ENCODE measurements at places on chromosomes 13 and 19.

DNA sequence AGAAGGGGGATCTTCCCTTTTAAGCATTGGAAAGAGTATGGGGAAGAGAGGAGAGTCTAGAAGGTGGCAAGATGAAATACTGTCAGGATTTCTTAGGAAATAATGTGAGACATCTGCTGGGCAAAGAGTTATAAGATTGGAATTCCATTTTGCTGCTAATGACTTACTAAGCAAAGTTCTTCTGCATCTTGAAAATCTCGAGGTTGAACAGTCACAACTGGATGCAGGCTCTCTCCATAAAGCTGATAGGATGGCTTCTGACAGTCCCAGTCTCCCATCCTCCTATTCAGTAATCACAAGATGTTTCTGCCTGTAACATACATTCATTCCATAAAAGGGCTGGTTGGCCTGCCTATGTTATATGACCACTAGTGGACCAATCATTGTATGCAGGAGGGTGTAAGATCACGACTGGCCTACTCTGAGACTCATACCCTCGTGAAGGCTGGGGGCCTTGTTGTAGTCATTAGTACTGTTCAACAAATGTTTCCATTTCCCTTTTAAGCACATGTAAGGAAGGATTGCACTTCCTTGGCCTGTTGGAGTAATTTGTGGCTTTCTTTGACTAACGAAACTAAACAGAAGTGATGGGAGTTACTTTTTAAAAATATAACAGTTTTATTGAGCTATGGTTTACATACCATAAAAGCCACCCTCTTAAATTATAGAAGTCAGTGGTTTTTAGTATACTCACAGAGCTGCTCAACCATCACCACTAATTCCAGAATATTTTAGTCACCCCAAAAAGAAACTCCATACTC lies 45.0 kb upstream of the TDRD3 start:
- no peak for DNase-seq

GRCh38 chr13:102692491-102692826 lies 2.4 kb downstream of the METTL21C start:
- DNase-seq = no peak

GRCh38 chr13:94248454-94249228 lies 230.8 kb downstream of the DCT start:
- no peak for DNase-seq

DNA sequence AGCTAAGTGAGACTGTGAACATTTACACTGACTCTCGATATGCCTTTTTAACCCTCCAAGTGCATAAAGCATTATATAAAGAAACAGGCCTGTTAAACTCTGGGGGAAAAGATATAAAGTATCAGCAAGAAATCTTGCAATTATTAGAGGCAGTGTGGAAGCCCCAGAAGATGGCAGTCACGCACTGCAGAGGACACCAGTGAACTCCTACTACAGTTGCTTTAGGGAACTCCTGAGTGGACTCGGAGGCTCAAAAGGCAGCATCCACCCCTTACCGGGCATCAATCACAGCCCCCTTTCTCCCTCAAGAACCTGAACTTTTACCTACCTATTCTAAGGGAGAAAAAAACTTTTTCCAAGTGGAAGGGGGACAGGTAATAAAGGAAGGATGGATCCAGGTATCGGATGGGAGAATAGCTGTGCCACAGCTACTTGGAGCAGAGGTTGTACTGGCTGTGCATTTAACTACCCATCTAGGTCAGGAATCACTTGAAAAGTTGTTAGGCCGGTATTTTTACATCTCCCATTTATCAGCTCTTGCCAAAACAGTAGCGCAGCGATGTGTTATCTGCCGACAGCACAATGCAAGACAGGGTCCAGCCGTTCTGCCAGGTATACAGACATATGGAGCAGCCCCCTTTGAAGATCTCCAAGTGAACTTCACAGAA lies 80.1 kb downstream of the ZNF486 start:
- DNase-seq = peak; percentile 18

GRCh38 chr19:5397804-5398692 lies 57.2 kb upstream of the ZNRF4 start:
- DNase-seq = peak; percentile 3

GRCh38 chr13:66265371-66265770 lies 964.8 kb downstream of the PCDH9 start:
- DNase-seq = no peak

DNA sequence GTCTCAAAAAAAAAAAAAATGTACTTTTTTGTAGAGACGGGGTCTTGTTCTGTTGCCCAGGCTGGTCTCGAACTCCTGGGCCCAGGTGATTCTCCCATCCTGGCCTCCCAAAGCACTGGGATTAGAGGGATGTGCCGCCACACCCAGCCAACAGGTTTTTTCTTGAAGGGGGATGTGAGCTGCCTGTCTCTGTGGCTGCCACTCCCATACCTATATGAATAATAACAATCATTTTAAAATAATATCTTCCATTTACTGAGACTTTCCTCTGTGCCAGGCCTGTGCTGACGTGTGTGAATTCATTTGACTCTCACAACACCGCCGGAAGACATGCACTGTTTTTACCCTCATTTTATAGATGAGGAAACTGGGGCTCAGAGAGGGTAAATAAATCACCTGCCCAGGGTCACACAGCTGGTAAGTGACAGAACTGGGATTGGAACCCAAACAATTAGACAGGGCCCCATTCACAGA lies 7.2 kb upstream of the BCL3 start:
- peak; percentile 45 for DNase-seq

DNA sequence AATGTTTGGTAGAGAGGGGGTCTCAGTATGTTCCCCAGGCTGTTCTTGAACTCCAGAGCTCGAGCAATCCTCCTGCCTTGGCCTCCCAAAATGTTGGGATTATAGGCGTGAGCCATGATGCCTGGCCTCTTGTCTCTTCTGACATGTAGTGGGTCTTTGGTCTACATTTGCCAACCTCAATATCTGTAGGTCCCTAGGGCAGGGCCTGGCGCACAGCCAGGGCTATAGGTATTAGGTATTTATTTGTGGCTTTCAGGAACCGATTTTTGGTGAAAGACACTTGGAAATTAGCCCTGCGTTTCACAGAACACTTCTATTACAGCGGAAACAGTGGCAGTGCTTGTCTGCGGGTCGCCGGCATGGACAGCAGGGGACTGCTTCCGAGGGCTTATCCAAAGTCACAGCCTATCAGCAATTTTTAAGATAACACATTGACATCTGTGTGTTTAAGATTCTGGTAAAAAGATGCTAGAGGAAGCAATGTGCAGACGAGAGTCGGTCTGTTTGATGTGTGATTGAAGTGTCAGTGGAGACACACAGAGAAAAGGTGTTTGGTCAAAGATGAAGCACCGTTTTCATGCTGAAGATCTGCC lies 14.5 kb downstream of the ZNF536 start:
- DNase-seq = no peak

GRCh38 chr13:63629591-63629990 lies 2213.9 kb upstream of the PCDH20 start:
- no peak for DNase-seq

GRCh38 chr13:76992548-76993001 lies 694 bp downstream of the CLN5 start:
- peak; percentile 27 for DNase-seq

Data from fibroblast of pulmonary artery (primary cell).